Esophagus muscularis mucosa (tissue), 4 donors: ENCODE measurements at places on chromosomes 16 and 17. TPM values are rescaled to one million over a fixed set of nuclear protein-coding genes. Genes with fewer than 3 reads are reported as not detected.

DNA sequence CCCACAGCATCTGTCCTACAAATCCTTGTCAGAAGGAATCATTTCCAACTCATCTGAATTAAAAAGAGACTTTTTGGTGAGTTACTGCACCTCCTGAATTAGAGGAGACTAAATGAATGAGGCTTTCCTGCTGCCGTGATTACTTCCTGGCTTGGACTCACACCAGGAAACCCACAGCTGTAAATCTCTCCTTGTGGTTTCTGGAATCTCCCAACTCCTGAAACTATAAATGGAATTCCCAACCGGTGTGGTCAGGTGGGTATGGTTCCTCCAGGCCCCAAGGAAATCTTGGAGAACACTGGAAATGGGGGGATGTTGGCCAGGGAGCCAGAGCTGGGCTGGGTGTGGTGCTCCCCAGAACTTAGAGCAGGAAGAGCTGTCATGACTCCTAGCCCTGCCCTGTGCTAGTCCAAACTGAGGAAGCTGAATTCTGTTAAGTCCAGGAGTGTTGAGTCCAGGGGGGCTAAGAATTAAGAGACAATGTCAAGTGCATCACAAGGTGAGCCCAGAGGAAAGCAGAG is 216.4 kb downstream of the GSG1L start:
- DNase-seq: no peak

DNA sequence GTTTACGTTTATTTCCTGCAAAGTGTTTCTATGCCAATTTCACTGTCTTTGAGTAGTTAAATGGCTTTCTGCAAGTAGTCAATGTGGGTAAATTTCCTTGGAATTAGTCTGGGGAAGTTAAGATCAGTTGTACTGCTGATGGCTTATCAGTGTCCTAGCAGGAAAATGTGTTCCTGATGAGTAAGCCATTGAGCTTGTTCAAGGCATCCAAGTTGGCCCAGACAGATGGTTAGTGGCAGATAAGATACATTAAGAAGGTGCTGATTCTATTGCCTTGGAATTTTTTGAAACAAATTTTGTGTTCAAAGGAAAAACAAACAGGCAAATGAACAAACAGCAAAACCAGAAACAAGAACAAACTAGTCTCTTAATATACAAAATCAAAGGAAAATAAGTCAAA is 258.4 kb downstream of the MAP2K6 start:
- no peak for DNase-seq

DNA sequence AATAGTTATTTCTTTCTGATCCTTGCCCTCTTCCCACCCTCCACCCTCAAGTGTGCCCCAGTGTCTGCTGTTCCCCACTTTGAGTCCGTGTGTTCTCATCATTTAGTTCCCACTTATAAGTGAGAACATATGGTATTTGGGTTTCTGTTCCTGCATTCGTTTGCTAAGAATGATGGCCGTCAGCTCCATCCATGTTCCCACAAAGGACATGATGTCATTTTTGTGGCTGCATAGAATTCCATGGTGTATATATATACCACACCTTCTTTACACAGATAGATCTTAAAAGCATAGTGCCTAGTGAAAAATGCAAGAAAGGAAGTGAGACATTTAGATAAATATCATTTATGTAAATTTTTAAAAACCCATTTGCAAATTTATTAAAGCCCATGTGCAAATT is 33.1 kb downstream of the HS3ST2 start:
- DNase-seq: peak; percentile 55

DNA sequence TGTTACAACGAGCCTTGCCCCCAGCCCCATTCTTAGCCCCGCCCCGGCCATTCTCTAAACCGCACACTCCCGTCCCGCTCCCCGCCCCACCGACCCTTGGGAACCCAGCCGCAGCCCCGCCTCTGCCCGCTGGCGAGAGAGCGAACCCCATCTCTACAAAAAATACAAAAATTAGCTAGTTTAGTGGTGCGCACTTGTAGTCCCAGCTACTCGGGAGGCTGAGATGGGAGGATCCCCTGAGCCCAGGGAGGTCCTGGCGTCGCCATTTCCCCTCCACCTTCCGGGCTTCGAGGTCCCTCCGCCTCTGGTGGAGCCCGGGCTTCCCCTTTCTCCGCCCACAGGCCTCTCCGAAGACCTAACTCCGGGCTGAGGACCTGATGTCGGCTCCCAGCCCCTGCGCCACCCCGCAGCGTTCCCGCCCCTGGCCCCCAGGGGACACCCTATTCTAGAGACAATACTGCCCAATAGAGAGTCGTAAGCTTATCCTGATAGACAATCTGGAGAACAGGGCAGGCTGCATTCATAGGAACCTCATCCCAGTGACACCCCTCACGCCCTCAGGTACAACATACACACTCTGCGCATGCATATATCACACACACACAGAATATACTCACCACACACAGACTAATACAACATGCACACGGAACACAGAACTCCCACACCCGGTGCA is 480 bp upstream of the PROCA1 start:
- DNase-seq: no peak

The CA4 gene
- total RNA-seq: 8.3 TPM
